ENCODE measurements at places on chromosomes 1 and 21.

DNA sequence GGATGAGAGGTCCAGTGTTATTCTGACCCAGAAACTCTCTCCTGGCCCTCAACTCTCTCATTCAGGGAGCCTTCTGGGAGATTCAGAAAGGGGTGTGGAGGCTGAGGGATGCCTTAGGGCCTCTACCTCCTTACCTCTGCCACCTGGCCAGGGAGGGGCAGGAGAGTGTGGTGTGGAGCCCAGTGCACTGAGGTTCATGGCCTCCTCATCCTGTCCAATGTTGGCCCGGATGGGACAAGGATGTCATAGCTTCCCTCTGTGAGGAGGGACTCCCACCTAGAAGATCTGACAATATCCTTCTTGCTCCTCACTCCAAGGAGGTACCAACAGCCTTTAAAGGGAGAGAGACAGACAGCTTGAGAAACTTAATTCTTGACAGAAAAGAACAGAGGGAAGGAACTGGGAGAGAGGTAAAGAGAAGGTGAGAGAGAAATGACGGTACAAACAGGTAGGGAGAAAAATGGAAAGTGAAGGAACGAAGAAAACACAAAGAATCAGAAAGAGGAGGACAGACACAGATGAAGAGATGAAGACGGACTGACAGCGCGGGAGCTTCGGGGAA lies 779 bp downstream of the BEND5 start:
- no peak for DNase-seq

DNA sequence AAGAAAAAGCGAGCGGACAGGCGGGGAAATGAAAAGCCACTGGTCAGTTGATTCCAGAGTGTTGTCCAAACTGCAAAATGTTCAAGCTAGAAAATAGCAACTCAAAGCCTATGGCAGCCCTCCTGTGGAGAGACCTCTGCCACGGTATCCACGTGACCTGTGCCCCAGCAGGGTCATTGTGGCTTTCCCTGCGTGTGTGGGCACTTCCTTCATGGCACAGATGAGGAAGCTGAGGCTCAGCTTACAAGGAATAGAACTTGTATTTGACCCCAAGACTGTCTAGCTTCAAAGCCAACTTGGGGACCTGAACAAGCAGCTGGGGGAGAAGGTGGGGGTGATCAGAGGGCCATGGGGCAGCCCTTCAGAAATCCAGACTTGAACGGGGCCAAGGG lies 15.6 kb upstream of the PLEKHG5 start:
- no peak for DNase-seq

- DNase-seq: no peak
Observed at GRCh38 chr1:223363057-223363855, 720 bp downstream of the SUSD4 start.

DNA sequence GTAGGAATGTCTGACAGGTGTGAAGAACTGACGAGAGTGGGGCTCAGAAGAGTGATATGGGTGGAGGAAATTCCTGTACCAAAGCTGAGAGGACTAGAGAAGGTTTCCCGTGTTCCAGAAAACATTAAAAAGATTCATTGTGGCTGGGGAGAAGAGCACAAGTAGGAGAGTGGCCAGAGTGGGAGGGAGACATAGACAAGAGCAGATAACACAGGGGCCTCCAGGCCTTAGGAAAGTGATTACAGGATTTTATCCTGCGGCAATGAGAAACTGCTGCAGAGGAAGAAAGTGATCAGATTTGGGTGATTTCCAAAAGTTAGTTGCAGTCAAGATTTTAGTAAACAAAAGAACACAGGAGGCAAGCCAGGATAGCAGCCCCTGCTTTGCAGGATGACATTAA lies 7.9 kb downstream of the C8B start:
- DNase-seq: no peak

GRCh38 chr1:226717256-226717909 lies 21.7 kb downstream of the ITPKB start:
- no peak for DNase-seq

GRCh38 chr21:43303275-43304178 lies 123.4 kb downstream of the SIK1 start:
- DNase-seq: no peak

DNA sequence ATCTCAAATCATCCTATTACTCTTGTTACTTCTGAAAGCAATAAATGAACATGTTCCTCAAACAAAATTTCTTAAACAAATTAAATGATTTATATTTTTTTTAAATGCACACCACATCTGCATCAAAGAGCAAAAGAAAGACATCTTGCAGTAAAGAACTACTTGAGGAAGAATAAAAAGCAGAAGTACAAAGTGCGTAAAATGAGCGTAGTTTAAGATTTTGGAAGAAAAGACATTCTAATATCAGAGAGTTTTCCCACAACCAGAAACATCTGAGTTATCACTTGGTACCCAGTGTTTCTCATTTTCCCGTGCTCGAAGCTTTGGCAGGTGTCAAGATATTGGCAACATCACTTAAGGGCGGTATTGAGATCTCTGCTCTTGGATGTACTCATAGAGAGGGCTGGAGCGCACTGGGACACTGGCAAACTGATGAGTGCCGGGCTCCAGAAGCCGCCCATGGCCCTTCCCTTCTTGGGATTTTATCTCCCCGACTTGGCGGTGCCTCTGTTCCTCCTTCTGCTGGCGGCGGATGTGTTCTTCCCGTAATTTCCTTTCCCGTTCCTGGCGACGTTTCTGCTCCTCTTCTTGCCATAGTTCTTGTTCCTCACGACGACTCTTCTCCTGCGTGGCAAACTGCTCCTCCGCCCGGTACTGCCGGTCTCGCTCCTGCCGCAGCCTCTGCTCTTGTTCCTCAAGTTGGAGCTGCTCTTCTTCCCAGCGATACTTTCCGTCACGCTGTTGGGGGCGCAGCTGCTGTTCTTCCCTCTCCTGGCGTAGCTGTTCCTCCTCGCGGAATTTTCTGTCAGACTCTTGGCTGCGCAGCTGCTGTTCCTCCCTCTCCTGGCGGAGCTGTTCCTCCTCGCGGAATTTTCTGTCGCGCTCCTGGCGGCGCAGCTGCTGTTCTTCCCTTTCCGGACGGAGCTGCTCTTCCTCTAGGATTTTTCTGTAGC lies 7.9 kb downstream of the TCHH start:
- DNase-seq: no peak

DNA sequence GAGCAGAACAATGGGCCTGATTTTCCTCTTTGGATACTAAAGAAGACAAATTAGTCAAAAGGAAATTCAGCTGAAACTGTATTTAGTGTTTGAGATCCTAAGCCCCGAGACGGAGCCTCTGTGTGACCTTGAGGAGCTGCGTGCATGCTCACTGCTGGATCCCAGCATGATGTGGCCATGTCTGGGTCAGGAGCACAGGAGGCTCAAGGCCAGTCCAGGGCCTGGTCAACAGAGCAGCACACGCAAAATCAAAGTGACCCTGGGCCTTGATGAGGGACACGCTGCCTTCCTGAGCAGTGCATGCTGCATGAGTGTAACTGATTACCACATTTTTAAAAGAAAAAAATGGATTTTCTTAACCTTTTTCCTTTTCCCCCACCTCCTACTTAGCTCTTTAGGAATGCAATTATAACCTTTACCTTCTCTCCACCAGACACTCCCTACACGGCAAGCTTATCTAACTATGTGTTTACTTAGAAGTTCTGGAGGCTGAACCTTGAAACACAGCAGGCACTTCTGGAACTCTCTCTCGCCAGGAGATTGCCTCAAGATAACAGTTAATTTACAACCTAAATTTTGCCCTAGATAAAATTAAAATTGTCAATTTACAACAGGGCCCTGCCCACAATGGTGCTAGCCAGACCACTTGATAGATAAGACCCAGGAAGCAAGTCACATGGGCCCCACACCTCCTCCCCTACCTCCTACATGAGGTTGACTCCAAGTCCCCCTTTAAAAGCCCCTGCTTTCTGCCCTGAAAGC lies 144.6 kb downstream of the LRIG2 start:
- no peak for DNase-seq

GRCh38 chr1:80799457-80799856 lies 1001.3 kb upstream of the ADGRL2 start:
- DNase-seq: no peak

- DNase-seq: peak; percentile 83
Observed at GRCh38 chr21:26845066-26845758, at the start of gene ADAMTS1. ADAMTS1 (minus strand) TSS chr21:26845409; CDS start chr21:26844954, 455 bp downstream.

DNA sequence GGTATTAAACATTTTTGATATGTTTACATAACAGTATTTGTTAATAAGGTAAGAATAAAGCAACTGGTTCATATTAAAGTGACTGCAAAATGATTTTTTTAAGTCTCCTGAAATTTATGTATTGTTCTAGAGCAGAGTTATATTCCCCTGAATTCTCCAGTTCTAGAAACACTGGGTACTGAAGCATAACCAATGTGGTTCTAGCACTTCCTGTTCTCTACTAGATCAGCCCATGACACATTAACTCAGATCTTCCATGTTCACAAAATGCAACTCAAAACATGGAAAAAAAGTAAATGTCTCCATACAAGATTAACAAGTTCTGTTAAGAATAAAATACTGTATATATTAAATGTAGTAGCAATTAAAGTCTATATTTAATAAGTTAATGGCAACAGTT lies 3.9 kb downstream of the NEGR1 start:
- no peak for DNase-seq

GRCh38 chr1:154867064-154867825 lies 2.8 kb downstream of the KCNN3 start:
- peak; percentile 47 for DNase-seq

Data from amniotic stem cell (primary cell).